Activated naive CD4-positive, alpha-beta T cell treated with anti-CD3 and anti-CD28 coated beads for 36 hours (primary cell): ENCODE measurements at places on chromosomes 4 and X. TPM values are rescaled to one million over a fixed set of nuclear protein-coding genes. Genes with fewer than 3 reads are reported as not detected.

- DNase-seq: no peak
These were observed 47.2 kb downstream of the SLC34A2 start for GRCh38 chr4:25702848-25703247.

GRCh38 chr4:40685300-40685699 is 55.6 kb upstream of the RBM47 start:
- no peak for DNase-seq

- no peak for DNase-seq
These were observed 95.4 kb upstream of the NUDT6 start for GRCh38 chr4:123017636-123018395.

DNA sequence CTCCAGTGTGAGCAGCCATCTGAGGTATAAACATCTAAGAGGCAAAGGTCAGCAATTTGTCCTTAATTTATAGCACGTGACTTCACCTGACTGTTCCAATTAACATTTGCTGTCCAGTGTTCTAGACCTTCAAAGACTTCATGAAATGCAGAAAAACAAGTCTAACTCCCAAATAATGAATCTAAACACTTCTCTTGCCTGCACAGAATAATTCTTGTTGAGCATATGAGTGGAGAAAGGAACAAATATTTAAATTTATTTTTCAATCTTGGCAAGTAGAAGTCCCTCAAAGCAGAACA is 12.0 kb downstream of the RFC1 start:
- DNase-seq: no peak

GRCh38 chrX:155535866-155536265 is 76.9 kb downstream of the TMLHE start:
- no peak for DNase-seq

GRCh38 chr4:177185579-177185978 is 124.1 kb upstream of the NEIL3 start:
- no peak for DNase-seq

DNA sequence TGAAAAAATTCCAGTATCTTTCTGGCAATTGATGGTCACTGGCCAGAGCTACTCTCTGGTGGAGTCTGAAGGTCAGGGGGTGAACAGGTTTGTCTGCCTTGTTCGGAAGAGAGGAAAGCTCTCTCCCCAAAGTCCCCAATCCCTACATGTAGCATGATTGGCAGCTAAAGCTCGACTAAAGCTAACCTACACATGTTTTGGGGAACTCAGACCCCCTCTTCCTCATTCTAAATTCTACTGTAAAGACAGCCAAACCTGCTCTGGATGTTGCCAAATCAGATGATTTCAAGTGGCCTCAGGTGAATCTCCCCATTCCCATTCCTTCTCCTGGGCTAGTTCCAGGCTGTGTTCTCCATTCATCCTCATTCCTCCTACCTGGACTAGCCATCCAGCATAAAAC is 84.1 kb downstream of the MSN start:
- no peak for DNase-seq

DNA sequence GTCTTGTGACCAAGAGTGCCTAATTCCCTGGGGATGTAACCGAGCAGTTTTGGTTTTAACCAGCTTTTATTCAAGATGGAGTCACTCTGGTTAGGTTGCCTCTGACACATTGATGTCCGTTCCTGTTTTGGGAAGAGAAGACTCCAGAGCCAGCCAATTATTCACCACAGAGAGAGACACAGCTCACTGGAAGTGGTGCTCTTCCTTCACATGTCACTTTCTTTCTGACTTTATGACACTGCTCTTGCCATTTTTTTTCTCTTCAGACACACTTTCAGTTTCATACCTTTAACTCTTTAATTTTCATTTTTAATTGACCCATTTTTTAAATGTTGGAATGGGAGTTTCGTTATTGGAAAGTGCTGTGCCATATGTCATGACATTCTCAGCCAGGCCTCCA is 418.4 kb upstream of the FSTL5 start:
- DNase-seq: no peak

DNA sequence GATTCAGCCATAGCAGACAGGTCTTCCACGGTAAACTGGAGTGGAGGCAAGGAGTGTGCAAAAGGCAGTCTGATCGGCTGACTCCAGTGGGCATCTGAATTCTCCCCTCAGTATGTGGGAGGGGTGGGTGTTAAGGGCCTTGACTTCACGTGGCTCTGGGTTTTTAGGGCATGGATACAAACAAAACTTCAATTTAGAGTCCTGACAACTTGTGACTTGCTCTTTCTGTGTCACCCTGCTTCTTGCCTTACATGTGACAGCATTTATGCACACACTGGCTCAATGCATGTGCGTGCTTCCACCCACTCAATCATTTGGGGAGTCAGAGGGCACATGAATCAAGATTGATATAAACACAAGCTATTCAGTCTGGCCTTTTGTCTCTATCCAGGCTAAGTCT is 17.5 kb downstream of the PLP1 start:
- DNase-seq: no peak

- DNase-seq: no peak
These were observed 336.4 kb downstream of the ARHGAP10 start for GRCh38 chr4:148068065-148068911.

DNA sequence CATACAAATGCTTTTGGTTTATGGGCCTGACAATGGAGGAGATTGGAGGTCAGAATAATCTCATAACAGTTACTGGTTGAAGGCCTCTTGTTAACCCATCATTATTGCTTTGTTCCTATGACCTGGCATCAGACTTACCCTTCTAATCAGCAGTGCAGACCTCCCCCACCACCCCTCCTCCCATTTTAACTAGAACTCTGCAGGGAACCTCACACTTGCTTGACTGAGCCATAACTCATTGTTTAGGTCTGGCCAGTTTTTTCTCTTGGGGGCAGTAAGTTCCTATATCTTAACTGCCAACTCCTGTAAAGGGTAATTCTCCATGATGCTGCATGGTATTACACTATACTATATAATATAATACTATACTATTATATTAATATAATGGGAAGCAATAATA is 609.3 kb downstream of the IL1RAPL1 start:
- DNase-seq: no peak

DNA sequence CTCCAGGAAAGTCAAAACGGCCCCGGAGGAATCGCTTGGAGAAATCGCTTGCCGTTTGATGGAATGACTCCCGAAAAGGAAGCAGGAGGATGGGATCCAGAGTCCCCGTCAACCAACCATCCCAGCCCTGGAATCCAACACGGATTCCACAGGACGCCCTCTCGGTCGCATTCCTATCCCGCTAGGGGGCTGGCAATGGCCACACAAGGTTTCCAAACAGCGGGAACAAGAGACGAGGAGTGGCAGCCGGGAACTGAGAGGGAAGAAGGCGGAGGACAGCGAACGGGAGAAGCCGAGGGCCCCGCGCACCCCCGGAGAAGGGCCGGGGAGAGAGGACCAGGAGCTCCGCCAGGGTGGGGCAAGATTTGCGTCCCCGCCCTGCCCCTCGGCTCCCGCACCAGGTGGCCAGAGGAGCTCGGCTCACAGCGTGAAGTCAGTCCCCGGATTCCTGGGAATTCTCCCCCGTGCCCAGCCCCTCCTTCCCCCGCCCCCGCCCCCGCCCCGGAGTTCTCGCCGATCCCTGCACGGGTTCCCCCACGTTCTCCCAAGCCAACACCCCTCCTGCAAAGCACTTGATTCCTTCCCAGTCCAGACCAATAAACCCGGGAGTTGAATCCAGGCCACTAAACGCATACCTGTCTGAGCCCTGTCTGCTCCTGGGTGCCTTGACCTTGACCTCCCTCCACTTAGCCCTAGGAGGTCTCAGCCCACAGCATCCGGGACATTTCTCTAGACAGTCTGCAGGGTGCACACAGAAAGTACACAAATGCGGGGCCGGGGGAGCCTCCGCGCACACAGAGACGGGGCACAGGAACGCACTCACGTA is 1.4 kb downstream of the PDZD4 start:
- DNase-seq: no peak

DNA sequence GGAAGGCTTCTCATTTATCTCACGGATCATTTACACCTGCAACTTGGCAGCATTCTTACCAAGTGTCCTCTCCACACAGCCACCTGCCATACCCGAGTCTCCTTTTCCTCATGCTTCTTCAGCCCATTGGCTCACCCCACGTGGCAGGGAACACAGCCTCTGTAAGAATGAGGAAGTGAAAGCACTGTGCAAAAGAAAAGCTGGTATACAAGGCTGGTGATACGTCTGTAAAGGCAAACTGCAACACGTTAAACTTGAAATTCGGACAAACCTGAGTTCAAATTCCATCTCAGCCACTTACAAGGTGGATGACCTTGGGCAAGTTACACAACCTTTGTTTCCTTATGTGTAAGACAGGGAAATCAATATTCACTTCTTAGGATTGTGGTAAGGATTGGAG is 164.0 kb upstream of the RASGEF1B start:
- no peak for DNase-seq

- DNase-seq: no peak
These were observed 61.2 kb downstream of the HMGB2 start for GRCh38 chr4:173272996-173273395.

GRCh38 chr4:183241721-183242151 is 78.3 kb downstream of the CLDN22 start:
- DNase-seq: no peak

- DNase-seq: no peak
These were observed 35.3 kb downstream of the CD99L2 start for GRCh38 chrX:150863191-150863590.

- DNase-seq: no peak
These were observed 164.6 kb downstream of the BANK1 start for GRCh38 chr4:101954975-101955678.

DNA sequence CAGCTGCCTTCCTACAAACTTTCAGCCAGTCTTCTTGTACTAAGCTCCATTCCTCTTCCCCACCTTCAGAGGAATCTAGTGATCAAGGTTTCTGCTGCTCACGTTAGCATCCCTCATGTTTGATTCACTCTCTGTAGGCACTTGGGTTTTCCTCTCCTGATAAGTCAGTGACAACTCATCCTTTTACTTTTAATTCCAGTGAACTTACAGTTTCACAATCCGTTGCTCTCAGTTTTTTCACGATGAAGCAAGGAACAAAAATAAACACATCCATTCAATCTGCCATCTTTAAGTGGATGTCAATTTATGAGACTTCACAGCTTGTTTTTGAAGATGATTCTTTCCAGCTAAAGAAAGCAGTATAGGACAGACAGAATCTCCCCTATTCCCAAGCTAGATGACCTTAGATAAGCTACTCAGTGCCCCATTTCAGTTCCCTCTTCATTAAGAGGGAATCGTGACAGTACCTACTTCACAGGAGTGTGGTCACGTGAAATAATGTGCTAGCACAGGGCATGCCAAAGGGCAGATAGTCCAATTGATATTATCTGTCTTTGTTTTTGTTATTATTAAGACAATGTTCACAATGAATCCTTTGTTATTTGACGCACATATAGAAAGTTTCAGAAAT is 234.3 kb downstream of the PALLD start:
- DNase-seq: no peak

DNA sequence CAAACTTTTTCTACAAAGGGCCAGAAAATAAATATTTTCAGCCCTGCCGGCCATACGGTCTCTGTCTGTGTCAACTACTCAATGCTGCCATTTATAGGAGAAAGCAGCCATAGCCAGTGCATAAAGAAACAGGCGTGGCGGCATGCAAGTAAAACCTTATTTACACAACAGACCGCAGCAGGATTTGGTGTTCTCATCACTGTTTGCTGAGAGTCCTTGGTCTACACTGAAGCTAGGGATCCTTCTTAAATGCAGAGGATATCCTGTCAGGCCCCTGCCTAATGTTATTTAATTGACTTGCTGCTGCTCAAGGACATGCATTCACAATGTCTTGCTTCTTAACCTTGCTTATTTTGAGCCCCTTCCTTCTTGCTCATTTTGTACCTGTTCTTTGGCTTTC is 54.7 kb downstream of the CPE start:
- no peak for DNase-seq

DNA sequence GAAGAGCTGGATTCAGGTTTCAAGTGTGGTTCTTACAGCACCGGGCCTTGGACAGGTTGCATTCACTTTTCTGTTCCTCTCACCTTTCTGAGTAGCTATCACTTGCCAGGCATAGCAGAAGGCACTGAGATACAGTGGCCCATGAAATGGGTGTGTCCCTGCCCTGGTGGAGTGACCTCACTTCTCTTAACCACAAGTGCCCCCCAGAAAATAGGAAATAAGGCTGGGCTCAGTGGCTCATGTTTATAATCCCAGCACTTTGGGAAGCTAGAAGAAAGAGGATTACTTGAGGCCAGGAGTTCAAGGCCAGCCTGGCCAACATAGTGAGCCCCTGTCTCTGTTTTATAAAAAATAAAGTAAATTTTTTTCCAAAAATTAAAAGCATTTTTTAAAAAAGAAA is 101.7 kb upstream of the KIT start:
- DNase-seq: no peak

DNA sequence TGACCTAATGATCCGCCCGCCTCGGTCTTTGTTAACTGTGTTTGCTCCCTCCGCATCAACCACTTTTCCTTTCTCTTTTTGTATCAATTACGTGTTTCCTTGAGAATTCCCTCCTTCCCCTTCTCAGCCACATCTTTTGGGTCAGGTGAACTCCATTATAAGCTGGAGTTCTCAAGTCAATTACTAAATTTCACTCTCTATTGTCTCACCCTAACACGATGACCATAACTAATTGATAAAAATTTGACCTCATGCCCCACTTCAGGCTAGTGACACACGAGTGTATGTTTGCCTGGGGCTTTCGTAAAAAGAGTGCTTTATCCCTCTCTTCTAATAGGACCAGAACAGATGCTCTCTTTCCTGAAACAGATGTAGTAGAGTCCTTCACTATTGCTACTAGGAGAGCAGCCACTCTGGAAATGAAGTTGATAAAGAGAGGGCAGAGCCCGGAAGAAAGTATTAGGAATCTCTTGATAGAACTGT is 403.6 kb upstream of the ANXA10 start:
- DNase-seq: no peak

The TMPRSS11A gene
- not detected for total RNA-seq

The CUL4B gene
- total RNA-seq: 60.1 TPM

The DMRTC1B gene
- not detected for total RNA-seq

The CENPVL3 gene
- total RNA-seq: not detected

The S100P gene
- total RNA-seq: 10.0 TPM

The FGF13 gene
- total RNA-seq: not detected

The CLDN2 gene
- not detected for total RNA-seq

The TRIM2 gene
- 4.2 TPM for total RNA-seq

The USP17L28 gene
- total RNA-seq: not detected

The KLHL5 gene
- 14.1 TPM for total RNA-seq

The KLKB1 gene
- total RNA-seq: not detected

The KCND1 gene
- total RNA-seq: 2.1 TPM

The C4orf54 gene
- not detected for total RNA-seq

The TMEM31 gene
- 0.31 TPM for total RNA-seq

The DUX4 gene
- not detected for total RNA-seq

The INPP4B gene
- 60.5 TPM for total RNA-seq

The SYTL5 gene
- total RNA-seq: not detected
